Eye (tissue), 1 donor: ENCODE measurements at places on chromosomes 6 and 20.

GRCh38 chr20:59342023-59342957 is 41.9 kb downstream of the EDN3 start:
- no peak for DNase-seq

DNA sequence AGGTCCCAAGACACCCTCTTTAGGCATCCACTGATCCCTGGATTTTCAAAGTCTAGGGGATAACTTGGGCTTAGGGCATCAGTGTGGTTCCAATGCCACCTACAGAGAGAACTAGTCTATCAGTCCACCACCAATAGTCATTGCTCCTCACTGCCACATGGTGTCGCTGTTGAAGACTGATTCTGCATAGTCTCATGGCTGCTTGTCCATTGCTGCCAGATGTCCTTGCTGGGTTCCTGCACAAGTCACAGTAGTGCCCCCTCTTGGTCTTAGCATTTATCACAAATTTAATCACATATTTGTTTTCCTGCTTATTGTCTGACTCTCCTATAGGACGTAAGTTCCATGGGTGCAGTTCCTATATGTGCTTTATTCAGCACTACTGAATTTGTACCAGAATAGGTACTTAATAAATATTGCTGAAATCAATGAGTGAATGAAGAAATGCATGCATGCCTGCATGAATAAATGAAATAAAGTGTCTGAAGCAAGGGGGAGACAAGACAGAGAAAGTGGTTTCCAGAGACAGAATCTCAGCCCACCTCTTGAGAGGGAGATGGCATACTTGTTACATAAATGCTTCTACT is 45.9 kb upstream of the RALY start:
- no peak for DNase-seq

DNA sequence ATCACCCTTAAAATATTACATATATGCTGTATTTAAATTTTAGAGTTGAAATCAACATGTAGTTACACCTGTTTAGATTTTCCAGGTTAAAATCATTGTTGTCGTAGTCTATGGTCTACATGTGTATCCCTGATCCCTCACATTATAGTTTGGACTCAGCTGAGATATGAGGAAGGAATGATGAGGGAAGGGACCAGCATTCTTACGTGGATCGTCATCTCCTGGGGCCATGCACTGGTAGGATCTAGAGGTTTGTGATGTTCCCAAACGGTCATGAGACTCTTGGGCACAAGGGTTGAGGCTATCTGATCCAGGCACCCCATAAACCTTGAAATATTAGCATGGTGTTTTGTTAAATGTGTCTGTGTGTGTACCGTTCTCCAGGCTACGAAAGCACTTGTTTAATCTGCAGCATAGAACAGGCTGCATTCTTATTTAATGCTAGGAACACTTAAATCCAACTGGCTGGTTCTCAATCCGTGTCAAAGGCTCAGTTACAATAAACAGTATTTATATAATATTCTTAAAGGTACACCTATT is 55.4 kb downstream of the IPCEF1 start:
- no peak for DNase-seq

- no peak for DNase-seq
Observed at GRCh38 chr6:45509426-45509825, 131.7 kb upstream of the SUPT3H start.

- no peak for DNase-seq
Observed at GRCh38 chr6:89239338-89239737, 22.2 kb upstream of the GABRR1 start.
